ENCODE measurements at places on chromosomes 7 and 10.

GRCh38 chr7:101488826-101489572 lies 126.3 kb downstream of the COL26A1 start:
- no peak for DNase-seq

- DNase-seq, result no peak
Measured at GRCh38 chr7:79531905-79532664, 78.6 kb upstream of the MAGI2 start.

DNA sequence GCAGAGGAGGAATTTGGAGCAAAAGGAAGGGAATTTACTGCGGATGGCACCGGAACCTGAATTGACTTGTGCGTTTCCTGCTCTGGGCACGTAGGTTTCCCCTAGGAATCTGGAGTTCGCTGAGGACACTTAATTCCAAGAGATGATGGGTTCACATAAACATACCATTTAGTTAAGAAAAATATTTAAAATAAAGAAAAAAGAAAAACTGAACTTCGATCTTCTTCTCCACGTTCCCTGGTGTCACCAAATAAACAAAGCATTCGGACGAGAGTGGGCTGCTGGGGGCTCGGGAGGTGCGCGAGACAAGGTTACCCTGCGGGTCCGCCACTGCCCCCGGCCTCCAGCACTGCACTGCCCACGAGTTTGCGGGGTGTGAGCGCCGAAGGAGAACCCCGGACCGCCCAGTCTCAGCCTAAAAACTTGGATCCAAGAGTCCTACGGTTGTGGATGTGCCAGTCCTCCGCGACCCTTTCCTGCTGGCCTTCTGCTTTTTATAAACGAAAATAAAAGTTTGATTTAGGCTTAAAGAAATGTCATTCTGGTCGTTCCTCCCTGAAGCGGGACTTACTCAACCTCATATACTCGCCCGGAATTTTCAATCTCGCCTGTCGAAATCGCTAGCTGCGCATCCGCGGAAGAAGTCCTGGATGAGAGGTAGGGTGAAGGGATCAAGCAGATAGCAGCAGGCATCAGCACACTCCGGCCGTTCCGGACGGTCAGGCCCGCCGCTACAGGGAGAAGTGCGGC lies 30.3 kb downstream of the SKIDA1 start:
- DNase-seq, result no peak

DNA sequence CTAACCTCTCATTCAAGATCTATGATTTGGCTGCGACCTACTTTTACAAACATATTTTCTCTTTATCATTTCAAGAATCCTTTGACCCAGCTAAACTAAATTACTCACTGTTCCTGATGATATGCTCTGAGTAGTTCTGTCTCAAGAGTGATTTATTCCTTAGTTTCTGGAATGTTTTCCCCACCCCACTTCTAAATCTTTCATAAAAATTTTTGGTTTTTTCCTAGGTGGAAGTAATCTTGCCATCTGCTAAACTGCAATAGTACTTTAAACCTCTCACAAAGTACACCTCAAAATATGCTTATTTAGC lies 170.8 kb downstream of the DNAJC1 start:
- no peak for DNase-seq

GRCh38 chr10:29239569-29240472 lies 49.0 kb upstream of the LYZL1 start:
- no peak for DNase-seq

DNA sequence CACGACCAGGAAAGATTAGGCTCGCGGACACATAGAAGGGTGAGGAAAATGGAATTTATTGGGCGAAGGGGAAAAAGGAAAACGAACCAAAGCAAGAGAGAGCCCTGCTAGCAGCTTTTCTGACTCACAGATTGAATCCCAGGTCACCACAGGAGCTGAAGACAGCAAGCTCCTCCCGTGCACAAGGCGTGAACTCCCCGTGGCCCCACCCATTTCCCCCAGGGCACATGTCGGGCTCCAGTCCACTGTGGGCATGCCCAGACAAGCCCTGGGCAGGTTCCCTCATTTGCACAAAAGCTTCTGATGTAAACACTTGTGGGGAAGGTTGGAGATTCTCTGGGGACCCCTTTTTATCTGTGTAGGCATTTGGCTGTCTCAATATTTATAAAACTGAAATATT lies 582.4 kb downstream of the SUGCT start:
- DNase-seq, result no peak

DNA sequence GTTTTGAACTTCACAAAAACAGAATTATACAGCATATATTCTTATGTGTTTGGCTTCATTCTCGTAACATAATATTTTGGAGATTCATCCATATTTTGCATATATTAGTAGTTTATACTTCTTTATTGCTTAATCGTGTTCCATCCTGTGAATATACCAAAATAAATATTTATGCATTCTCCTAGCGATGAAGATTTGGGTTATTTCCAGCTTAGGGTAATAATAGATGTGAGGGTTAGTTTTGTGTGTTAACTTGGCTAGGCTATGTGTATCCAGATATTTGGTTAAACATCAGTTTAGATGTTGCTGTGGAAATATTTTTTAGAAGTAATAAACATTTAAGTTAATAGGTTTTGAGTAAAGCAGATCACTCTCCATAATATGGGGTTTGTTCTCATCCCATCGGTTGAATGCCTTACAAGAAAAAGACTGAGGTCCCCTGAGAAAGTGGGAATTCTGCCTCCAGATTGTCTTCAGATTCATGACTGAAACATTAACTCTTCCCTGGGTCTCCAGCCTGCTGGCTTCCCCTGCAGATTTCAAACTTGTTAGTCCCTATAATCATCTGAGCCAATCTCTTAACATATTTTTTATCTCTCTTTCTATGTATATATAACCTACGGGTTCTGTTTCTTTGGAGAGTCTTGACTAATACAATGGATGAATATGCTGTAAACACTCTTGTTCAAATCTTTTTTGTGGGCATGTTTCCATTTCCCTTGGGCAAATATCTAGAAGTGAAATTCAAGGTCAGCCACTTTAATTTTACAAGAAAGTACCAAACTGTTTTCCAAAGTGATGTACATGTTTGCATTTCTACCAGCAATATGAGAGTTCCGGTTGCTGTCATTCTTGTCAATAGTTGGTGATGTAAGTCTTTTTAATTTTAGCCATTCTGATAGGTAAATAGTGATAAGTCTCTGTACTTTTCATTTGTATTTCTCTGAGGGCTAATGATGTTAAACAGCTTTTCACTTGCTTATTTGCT lies 48.7 kb downstream of the PDK4 start:
- DNase-seq, result no peak

- DNase-seq, result no peak
Measured at GRCh38 chr7:105647591-105647990, 66.3 kb upstream of the EFCAB10 start.

DNA sequence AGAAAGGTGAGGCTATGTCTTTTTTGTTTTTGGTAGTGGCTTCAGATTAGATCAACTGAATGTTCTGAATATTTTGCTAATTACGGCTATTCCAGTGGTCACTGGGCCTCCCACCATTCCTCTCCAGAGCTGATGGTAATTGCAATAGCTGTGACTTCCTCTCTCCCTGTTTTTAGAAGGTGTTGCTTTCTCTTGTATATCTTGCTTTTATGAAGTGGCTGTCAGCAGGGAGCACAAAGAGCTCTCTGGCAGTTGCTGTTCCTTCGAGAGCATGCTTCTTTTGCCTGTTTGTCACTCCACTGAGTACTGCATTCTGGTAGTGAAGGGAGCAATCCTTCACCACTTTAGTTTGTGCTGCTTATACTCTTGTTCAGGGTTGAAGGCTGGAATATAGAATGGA lies 133.3 kb downstream of the EXOC4 start:
- DNase-seq, result no peak

DNA sequence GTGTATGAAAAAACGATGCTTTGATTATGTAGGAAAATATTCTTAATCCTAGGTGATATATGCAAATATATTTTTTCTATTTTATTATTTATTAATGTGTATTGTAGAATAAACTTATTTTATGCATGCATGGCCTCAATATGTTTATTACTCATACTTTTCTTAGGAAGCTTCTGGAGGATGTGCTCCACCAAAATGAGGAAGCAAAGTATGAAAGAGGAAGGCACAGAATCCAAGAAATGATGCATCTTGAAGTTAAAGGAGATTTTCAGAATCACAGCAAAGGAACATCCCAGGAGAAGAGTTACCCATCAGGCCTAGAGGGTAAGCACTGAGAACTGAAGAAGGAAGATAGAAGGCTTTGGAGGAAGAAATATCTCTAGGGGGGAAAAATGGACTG lies 35.0 kb upstream of the MRPS16 start:
- DNase-seq, result no peak

GRCh38 chr10:100749309-100750217 lies 4.2 kb downstream of the PAX2 start:
- DNase-seq, result no peak

- DNase-seq, result no peak
Measured at GRCh38 chr10:62582804-62583208, 208.6 kb downstream of the ZNF365 start.

GRCh38 chr7:131623154-131623553 lies 66.7 kb upstream of the PODXL start:
- no peak for DNase-seq

- DNase-seq, result no peak
Measured at GRCh38 chr7:77391230-77391629, 24.9 kb downstream of the GSAP start.

- no peak for DNase-seq
Measured at GRCh38 chr10:62048470-62048869, 147.0 kb downstream of the ARID5B start.

DNA sequence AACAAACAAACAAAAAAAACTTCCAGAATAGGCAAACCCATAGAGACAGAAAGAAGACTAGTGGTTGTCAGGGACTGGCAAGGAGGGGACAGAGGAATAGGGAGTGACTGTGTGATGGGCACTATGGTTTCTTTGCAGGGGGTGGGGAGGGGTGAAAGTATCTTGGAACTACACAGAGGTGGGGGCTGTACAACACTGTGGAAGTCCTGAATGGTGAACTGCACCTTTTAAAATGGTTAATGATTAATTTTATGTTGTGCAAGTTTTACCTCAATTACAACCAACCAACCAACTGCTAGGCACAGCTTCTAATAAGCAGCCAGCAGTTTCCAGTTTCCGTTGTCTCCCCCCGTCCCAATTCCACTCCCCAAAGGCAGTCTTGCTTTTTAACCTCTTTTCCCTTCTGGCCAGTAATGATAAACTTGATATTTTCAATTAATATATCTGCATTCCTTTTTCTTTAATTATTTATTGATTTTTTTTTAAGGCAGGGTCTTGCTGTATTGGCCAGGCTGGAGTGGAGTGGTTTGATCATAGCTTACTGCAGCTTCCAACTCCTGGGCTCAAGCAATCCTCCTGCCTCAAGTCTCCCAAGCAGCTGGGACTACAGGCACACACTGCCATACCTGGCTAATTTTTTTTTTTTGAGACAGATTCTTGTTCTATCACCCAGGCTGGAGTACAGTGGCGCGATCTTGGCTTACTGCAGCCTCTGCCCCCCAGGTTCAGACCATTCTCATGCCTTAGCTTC lies 46.8 kb downstream of the HIP1 start:
- DNase-seq, result no peak

DNA sequence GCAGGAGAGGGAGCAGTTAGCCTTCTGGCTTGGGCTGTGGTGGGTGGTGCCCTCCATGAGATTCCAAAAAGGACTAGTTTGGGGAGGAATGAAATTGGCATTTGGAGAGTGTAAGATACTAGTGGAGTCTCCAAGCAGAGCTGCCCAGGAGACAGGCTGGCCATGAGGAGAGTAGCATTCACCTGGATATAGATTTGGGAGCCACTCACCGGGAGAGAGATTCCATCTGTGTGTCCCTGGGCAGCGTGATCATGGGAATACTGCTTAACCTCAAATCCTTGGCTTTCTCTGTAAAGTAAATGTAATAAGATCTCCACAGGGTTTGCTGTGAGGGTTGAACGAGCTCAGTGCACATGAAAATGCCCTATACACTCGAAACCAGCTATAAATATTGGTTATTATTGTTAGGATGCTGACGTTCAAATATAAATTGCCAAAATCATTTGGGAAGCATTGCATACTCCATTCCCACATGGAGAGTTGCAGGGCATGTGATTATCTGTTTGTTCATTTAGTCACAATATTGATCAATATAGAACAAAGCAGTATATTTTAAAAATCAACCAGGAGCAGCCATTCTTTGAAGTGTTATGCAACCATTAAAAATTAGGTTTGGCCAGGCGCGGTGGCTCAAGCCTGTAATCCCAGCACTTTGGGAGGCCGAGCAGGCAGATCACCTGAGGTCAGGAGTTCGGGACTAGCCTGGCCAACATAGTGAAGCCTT lies 143.7 kb downstream of the CUX1 start:
- DNase-seq, result no peak

DNA sequence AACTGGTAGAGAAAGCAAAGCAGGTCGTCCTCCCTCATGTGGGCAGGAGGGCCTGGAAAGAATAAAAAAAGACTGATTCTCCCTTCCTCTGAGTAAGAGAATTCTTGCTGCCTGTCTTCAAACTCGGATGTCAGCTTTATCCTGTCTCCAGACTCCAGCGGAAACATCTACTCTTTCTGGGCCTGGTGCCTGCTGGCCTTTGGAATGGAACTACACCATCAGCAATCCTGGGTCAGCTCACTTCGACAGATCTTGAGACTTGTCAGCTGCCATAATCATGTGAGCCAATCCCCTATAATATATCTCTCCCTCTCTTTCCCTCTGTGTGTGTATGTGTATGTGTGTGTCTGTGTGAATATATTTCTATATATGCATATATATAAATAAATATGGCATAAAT lies 411.0 kb upstream of the DPP6 start:
- DNase-seq, result no peak

DNA sequence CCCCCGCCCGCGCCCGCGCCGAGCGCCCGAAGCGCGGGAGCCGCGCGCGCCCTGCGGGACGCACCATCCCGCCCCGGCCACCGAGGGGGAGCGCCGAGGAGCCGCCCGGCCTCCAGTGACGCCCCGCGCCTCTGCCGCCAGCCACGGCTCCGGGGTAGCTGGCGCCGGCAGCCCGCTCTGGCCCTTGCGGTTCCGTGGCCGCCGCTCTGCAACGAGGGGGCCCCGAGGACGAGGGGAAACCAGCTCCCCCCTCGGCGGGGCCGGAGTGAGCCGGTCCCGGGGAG lies at the start of gene PAXIP1:
PAXIP1 (minus strand) TSS at position 33 of the 284 bp plus-strand sequence. CDS start 195 bp downstream, outside the sequence.
- peak; percentile 73 for DNase-seq

DNA sequence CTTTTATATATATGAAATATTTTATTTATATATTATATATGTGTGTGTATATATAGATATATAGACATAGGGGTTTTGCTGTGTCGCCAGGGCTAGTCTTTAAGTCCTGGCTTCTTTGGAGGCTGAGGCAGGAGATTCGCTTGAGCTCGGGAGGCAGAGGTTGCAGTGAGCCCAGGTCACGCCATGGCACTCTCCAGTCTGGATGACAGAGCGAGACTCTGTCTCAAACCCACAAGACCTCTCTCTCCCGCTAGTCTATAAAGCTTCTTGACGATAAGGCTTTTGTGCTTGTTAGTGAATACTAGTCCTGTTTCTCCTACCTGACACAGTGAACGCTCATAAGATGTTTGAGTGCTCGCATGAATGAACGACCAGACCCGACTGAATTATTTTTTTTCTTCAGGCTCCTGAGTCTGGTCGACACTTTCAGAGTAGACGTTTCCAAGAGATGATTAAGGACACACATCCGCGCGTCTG lies 577 bp upstream of the DDX21 start:
- no peak for DNase-seq

DNA sequence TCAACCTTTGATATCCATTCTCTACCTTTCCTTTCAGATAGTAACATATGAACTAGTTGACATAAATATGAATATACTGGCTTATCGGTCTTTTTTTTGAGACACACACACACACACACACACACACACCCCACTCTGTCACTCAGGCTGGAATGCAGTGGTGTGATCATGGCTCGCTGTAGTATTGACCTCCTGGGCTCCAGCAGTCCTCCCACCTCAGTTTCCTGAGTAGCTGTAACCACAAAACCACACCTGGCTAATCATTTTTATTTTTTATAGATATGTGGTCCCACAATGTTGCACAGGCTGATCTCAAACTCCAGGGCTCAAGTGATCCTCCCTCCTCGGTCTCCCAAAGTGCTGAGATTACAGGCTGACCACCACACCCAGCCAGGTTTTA lies 14.2 kb upstream of the NT5C3A start:
- DNase-seq, result no peak

All from activated naive CD4-positive, alpha-beta T cell (primary cell).